ENCODE measurements at places on chromosomes 4 and X.

- no peak for DNase-seq
Observed at GRCh38 chr4:18077808-18078207, 56.3 kb upstream of the LCORL start.

DNA sequence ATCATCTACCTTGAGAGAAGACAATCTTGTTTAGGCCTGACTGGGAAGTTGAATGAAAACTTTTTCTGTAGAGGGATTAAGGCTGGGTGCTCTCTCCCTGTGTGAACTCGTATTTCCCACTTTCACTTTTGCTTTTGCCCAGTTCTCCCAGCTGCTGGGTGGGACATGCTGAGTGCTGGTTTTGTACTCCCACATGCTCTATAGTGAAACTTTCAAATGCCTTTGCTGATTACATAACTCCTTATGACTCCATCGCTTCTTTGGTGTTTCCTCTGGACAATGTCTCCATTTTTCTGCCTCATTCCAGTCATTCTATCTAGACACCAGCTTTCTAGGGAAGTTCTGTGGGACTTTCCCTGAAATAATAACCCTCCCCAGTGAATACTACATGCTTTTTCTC is 100.5 kb downstream of the CLNK start:
- peak; percentile 43 for DNase-seq

- no peak for DNase-seq
Observed at GRCh38 chr4:152843481-152844090, 63.8 kb downstream of the ARFIP1 start.

GRCh38 chrX:110146521-110146920 is 143.6 kb downstream of the TMEM164 start:
- DNase-seq: no peak

GRCh38 chr4:10204401-10205058 is 87.9 kb upstream of the WDR1 start:
- no peak for DNase-seq

GRCh38 chrX:154308108-154308946 is 12.7 kb downstream of the TKTL1 start:
- no peak for DNase-seq

DNA sequence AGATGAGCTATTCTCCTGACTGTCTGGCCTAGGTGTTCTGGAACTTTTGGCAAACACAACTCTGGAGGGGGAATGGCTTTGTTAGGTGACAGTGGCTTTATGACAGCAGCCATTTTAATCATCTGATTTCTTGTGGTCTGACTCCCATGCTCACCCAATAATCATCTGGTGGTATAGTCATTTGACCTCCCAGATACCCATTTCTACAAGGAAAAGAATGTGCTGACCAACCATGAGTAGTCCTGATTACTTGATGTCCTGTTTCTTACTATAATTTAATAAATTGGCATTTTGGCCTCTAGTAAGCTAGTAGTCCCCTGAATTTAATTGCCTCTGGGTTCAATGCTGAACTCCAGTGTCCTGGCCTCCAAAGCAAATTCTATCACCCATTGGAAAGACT is 109.9 kb upstream of the DUSP21 start:
- no peak for DNase-seq

DNA sequence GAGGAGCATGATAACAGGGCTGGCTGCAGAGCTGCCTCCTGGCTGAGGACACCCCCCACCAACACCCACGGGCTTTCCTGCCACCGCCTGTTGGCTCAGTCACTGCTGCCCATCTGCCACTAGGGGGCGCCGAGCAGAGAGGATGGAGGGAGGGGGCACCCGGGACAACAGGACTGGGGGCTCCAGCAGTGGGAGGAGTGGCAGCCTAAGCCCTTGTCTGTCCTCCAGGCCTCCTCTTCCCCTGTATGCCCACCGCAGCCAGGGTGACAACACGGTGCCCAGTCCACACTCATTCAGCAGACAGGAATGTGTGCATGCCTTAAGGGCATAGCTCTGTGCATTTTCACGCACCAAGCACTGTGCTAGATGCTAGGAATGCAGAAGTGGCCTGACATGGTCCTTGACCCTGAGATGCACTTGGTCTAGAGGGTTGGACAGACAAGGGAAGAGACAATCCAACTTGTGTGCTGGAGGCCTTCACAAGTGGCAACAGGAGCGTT is 149.9 kb downstream of the AMMECR1 start:
- DNase-seq: no peak

DNA sequence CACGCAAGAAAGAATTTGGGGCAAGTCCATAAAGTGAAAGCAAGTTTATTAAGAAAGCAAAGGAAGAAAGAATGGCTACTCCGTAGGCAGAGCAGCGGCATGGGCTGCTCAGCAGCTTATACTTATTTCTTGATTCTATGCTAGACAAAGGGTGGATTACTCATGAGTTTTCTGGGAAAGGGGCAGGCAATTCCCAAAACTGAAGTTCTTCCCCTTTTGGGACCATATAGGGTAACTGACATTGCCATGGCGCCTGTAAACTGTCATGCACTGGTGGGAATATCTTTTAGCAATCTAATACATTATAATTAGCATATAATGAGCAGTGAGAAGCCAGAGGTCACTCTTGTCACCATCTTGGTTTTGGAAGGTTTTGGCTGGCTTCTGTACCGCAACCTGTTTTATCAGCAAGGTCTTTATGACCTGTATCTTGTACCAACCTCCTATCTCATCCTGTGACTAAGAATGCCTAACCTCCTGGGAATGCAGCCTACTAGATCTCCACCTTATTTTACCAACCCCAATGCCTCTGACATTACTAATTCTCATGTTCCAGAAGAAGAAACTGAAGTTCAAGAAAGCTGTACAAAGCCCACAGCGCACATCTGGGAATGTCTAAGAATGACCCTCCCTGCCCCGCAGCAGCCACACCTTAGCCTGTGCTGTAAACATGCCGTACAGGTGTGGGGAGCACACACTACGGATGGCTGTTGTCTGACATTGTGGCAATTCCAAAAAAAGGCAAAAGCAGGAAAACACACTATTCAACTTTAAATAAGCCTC is 18.6 kb downstream of the RXFP1 start:
- no peak for DNase-seq

DNA sequence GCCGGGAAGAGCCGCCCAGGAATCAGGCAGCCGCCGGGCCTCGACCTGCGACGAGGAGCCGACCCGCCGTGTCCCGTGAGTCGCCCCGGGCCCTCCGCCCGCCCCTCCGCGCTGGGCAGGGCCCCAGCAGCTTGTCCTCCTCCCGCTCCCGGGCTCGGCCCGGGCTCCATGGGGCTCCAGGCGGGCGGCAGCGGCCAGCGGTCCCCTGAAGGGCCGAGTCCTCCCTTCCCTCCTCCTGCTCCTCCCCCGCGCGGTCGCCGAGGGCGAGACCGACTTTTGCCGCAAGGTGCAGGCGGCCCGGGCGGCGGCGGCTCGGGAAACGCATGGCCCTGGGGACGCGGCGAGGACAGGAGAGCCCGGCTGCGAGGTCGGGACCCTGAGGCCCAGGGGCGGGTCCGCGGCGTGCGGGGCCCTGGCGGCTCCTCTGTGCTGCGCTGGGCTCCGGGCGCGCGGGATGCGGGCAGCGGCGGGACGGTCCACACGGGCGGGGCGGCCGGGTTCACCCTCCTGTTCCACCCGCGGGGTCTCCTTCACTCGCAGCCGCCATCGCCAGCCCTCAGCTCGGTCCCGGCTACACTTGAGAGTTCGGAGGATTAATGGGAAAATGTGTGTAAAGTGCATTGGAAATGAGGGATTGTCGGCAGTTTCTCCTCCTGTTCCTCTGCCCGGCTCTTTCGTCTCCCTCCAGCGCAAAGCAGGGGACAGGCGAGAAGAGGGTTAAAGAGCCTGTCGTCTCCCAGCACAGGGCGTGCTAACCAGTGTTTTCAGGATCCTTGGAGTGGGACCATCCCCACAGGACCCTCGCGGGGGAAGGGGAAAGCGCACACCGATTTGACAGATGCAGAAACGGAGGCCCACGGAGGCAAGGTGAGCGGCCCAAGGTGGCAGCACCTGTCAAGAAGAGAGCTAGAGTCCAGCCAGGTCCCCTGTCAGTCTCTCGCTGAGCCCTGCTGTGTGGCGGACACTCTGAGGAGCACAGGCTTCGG is 16.6 kb upstream of the ZNF718 start:
- DNase-seq: no peak

- DNase-seq: no peak
Observed at GRCh38 chr4:155952501-155952901, 1.2 kb downstream of the CTSO start.

GRCh38 chrX:121570072-121570841 is 522.8 kb downstream of the GLUD2 start:
- DNase-seq: peak; percentile 57

- no peak for DNase-seq
Observed at GRCh38 chrX:2707334-2707760, 16.3 kb downstream of the CD99 start.

DNA sequence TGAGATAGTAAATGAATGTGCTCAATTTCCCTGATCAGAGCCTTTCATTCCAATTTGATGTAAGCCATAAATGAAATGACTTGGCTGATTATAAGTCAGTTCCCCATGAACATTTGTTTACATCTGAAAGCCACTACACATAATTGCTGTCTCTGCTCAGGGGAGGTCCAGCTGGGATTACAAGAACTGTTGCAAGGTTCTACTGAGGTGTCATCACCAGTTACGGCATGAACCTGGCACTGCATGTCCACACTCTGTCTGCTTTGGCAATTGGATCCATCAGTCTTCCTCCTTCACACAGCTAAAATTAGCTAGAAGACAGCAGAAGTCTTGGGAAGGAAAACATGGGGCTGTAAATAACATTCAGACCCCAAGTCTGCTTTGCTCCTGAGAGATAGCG is 12.8 kb upstream of the MBNL3 start:
- DNase-seq: no peak

DNA sequence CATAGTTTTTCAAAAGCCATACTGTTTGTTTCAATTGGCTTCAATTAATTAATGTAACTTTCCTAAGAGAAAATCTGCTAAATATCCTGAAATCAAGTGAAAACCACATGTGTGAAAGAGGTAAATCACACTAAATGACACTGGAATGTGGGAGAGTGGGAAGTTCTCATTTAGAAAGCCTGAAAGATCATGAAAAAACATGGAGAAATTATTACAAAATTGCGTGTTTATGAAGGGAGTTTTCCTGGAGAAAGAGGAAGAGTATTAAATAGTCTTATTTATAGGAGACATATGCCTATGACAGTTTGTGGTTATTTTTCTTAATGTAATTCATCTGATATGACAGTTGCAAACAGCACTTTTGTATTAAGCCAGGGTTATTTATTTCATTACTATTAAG is 183.7 kb downstream of the DKK2 start:
- no peak for DNase-seq

DNA sequence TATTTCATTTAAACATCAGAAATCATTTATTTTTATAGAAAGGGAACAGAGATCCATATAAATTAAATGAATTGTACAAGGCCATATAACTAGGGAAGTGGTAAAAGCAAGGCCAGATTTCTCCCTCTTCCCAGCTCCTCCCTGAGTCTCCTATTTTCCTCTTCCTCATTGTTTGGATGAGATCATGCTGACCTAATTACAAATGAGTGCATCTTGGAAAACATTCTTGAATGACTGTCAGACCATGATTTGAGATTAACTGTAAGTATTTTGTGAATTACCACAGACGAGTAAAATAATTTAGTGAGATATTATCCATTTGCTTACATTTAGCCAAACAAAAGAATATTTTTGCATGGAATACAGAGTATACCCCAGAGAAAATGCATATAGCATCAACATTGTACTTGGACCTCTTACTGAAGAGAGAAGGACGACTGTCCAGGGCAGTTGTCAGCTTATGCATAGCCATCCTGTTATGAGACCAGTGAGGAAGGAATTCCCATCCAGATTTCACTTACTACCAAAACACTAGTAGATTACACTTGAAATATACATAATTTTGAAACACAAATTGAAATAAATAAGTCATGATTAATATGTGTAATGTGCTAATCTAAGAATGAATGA is 47.3 kb downstream of the SLAIN2 start:
- no peak for DNase-seq

DNA sequence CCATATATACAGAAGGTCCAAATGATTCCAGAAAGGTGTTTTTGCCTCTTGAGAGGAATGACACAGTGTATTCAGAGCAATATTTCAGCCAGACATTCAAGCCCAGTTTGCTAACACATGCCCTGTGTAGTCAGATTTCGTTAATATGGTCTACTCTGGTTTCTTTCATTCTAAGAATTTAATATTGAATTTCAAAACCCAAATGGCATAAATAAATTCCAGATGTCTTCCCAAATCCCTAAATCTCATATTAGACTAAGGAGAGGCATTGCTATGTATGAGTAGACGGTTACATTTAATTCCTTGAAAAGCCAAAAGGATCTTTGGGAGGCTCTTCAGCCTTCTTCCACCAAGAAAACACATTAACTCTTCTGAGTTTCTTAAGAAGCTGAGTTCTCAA is 66.3 kb upstream of the C1QTNF7 start:
- no peak for DNase-seq

All from NCI-H2029 (cell line).